Placental pericyte (primary cell): ENCODE measurements at places on chromosomes 7 and 10. TPM values are rescaled to one million over a fixed set of nuclear protein-coding genes. Genes with fewer than 3 reads are reported as not detected.

Gene CTTNBP2
- total RNA-seq = 2.4 TPM in 1 of 2 replicates, not detected in the other

Gene ANKRD61
- 0.44 TPM in 1 of 2 replicates, not detected in the other for total RNA-seq

Gene BTBD16
- not detected in 2 replicates for total RNA-seq

Gene CPA4
- total RNA-seq = 9.4 and 9.7 TPM in 2 replicates

Gene DNAJC12
- 0.29 and 0.44 TPM in 2 replicates for total RNA-seq

Gene SPDYE6
- not detected in 2 replicates for total RNA-seq

Gene HK1
- total RNA-seq = 164 and 211 TPM in 2 replicates

Gene CUBN
- 1.1 and 3.7 TPM in 2 replicates for total RNA-seq

Gene GPR15LG
- not detected in 2 replicates for total RNA-seq

Gene SEMA3C
- total RNA-seq = 212 and 223 TPM in 2 replicates

Gene DENND2A
- total RNA-seq = 0.44 and 18.0 TPM in 2 replicates

Gene TMEM176B
- 0.29 TPM in 1 of 2 replicates, not detected in the other for total RNA-seq

Gene UPK3B
- not detected in 2 replicates for total RNA-seq

Gene GRM8
- total RNA-seq = 0.29 TPM in 1 of 2 replicates, not detected in the other

Gene SEC61A2
- total RNA-seq = 6.6 and 9.6 TPM in 2 replicates

Gene ARMC3
- total RNA-seq = under 0.01 TPM in 1 of 2 replicates, not detected in the other
